Tibial artery (tissue), 4 donors: ENCODE measurements at places on chromosomes 4 and X.

DNA sequence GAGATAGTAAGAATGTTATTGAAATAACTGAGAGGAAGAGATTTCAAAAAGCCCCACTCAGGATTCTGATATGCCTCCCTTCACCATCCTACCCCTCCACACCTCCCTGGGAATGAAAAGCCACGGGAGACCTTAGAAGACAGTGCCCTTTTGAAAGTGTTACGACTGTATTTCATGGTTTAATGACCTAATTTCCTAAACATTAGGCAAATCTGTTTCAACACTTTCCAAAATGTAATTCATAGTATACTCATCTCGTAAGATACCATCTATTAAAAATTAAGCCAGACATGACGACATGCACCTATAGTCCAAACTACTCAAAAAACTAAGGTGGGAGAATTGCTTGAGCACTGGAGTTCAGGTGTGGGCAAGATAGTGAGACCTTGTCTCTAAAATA is 106.3 kb downstream of the HNRNPD start:
- no peak for DNase-seq

GRCh38 chr4:107068116-107068515 is 32.0 kb upstream of the DKK2 start:
- no peak for DNase-seq

- no peak for DNase-seq
Measured at GRCh38 chrX:133440797-133441163, 25.5 kb upstream of the GPC4 start.

DNA sequence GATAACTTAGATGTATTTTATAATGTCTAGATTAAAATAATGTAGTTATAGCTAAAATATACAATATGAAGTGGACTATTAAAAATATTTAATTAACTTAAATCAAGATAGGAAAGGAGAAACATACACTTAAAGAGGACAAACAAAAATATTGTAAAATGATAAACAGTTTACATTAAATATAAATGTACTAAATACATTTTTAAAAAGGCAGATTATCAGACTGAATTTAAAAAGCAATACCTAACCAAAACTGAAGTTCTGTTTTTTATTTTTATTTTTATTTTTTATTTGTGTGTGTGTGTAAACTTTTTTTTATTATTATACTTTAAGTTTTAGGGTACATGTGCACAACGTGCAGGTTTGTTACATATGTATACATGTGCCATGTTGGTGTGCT is 811.6 kb upstream of the INTU start:
- DNase-seq = no peak

DNA sequence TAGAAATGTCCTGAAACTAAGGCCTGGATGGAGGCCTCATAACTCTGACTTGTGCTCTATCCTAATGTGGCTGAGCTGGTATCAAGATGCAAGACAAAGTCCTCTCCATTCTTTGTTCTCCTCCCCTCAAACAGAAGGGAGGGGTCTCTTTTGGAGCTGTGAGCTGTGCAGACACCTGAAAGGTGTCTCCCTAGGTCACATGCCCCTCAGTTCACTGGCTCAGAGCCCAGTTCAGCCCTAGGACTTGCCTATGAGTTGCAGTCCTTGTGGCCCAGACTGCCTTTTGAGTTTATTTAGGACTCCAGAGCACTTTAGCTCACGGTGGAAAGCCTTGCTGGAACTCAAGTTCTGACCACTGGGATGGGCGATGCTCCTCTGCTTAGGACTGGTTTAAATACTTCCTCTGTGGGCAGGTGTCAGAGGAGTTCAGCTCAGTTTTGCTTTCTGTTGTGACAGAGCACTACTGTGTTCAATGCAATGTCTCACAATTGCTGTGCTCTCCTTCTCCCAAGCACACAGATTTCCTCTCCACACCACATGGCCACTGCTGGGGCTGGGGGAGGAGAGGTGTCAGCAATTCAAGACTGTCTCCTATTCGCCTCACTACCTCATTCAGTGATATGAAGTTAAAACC is 84.8 kb upstream of the ZNF827 start:
- no peak for DNase-seq

DNA sequence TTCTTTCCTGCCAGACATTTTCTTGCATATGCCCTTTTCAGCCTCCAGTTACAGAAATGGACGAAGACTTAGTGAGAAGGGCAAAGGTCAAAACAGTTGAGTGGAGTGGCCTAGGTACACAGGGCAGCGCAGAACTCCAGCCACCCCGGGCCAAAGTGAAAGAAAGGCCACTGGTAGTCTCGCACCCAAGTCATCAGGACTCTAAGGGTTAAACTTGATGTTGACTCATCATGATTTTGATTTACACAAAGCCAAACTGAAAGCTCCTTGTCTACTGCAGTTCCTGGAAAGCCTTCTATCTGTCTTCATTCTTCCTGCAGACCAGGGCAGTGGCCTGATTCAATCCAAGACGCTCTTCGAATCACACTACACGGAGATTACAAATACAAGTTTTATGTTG is 2.6 kb upstream of the IL13RA1 start:
- no peak for DNase-seq

DNA sequence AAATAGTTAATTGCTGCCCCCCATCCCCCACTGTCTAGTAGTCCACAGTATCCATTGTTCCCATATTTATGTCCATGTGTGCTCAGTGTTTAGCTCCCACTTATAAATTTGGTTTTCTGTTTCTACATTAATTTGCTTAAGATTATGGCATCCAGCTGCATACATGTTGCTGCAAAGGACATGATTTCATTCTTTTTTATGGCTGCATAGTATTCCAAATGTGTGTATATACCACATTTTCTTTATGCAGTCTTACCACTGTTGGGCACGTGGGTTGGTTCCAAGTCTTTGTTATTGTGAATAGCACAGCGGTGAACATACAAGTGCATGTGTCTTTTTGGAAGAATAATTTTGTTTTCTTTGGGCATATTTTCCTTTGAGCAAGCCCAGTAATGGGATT is 113.0 kb upstream of the LNX1 start:
- no peak for DNase-seq

GRCh38 chr4:16124232-16124631 is 40.4 kb upstream of the PROM1 start:
- DNase-seq = no peak

GRCh38 chr4:70705183-70706043 is 16.4 kb upstream of the RUFY3 start:
- peak; percentile 83 for DNase-seq

DNA sequence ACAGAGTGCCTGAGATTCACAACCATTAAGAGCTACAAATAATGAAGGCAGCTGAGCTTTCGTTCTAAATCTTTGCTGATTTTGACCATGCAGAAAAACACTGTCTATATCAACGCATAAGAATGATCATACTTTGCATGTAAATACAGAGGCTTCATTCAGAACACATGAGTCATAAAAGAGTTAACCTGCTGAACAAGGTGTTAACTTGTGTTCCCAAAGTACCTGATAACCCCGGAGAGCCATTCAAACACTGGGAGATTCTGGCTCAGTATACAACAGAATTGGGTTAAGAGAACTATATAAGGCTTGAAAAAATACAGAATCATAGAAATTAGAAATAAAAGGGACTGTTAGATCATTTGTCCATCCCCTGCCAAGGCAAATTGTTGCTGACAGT is 964.3 kb upstream of the TENM3 start:
- no peak for DNase-seq

GRCh38 chr4:5465956-5466355 is 242.4 kb downstream of the EVC2 start:
- no peak for DNase-seq

GRCh38 chr4:37588150-37588549 is 98.0 kb downstream of the RELL1 start:
- no peak for DNase-seq

DNA sequence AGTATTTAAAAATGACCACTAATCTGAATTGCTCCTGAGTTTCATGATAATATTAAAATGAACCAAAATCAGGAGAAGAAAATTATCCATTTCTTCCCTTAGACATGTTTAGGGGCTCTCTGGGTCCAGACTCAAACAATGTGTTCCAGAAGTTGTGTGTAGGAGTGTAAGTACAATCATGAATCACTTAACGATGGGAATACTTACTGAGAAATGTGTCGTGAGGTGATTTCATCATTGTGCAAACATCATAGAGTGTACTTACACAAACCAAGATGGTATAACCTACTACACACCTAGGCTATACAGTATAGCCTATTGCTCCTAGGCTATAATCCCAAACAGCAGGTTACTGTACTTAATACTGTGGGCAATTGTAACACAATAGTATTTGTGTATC is 74.8 kb downstream of the STPG2 start:
- DNase-seq = no peak

- DNase-seq = no peak
Measured at GRCh38 chr4:175874306-175874705, 62.2 kb upstream of the GPM6A start.

- DNase-seq = no peak
Measured at GRCh38 chr4:6313216-6313615, 43.6 kb downstream of the WFS1 start.

- DNase-seq = no peak
Measured at GRCh38 chr4:57168982-57169381, 58.8 kb upstream of the IGFBP7 start.

DNA sequence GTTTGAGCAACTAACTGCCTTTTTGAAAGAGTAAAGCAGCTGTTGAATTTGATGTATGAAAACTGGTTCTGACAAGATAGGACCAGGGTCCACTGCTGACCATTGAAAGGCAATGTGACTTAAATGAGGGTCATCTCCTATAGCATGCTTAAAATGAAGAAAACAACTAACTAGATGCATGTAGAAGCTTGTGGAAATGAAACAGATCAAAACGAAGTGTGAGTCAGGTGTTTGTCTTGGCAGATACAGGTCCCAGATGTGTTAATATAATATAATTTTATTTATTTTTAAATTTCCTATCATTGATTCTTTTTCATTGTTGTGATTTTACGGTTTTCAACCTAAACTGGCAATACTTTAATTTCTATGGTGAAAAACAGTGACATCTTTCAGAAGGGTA is 83.6 kb downstream of the ATOH1 start:
- no peak for DNase-seq

DNA sequence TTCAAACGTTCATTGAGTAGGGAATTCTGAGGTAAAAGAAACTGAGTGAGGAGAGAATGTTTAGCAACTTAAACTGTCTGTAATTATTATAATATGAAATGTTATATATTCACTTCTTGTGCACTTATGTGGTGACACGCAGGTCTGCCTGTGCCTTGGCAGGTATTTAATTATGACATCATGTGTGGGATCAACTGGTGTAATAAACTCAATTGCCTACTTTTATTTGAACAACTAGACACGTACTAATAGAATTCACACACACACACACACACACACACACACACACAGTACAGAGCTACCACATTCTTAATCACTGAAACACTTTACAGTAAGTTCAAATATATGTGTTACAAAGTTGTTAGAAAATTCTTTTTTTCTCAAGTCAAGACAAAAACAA is 20.7 kb upstream of the SLC25A31 start:
- DNase-seq = no peak

DNA sequence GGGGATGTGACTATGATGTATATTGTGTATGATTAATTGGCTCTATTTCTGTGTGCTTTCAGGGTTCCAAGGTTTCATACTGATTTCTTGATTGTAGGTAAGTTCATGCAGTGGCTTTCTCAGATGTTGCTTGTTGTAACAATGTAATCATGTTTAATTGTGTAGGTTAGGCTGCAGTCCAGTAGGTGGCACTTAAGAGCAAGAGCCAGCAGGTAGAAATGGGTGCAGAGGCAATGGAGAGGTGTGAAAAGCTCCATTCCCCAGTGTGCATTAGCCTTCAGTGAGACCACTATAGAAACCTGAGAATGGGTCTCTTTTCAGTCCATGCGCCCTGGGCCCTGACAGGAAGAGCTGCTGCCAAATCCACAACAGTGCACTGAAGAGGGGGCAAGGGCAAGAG is 28.2 kb downstream of the DCAF12L2 start:
- DNase-seq = no peak

DNA sequence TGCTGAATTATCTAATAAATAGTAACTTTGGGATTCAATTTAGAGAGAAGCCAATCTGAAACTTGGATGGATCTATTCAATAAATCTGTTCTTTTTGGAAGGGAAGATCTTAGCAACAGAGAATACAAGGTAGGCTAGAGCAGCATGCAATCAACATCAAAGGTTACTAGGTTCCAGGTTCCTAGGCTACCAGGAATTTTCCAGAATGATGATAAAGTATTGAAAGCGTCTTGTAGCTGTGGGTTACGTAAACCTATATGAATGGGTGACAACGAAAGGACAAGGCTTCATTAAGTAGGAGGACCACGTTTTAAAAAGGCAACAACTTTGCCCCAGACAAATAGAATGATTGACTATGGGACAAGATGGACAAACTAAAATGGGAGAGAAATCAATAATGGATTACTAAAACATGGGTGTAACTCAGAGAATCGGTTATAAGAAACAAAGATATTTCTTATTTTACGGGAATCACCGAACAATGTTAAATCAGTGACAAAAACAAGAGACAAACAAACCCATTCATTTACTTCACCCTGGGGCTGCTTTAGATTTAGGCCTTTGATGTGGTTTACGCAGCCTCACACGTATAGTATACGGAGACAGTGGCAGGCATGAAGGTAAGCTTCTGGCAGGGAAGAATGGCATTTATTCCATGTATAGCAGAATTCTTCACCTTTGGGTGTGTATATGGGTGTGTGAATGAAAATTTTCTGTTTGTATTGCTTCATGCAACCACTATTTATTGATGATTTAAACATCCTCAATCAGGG is 732.6 kb upstream of the PABPC4L start:
- no peak for DNase-seq

DNA sequence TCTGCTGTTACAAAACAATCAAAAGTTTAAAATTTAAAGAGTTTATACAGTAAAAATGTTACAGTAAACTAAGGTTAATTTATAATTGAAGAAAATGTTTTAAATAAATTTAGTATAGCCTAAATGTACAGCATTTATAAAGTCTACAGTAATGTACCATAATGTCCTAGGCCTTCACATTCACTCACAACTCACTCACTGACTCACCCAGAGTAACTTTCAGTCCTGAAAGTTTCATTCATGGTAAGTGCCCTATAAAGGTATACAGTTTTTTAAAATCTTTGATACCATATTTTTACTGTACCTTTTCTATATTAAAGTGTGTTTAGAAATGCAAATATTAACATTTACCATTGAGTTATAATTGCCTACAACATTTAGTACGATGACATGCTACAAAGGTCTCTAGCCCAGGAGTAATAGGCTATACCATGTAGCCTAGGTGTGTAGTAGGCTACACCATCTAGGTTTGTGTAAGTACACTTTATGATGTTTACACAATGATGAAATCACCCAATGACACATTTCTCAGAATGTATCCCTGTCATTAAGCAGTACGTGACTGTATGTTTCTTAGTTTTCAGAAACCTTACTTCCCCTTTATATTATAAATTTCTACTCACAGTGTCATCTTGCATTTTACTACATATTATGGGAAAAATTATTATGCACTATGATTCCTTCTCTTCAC is 320.8 kb downstream of the ADAM29 start:
- DNase-seq = no peak

DNA sequence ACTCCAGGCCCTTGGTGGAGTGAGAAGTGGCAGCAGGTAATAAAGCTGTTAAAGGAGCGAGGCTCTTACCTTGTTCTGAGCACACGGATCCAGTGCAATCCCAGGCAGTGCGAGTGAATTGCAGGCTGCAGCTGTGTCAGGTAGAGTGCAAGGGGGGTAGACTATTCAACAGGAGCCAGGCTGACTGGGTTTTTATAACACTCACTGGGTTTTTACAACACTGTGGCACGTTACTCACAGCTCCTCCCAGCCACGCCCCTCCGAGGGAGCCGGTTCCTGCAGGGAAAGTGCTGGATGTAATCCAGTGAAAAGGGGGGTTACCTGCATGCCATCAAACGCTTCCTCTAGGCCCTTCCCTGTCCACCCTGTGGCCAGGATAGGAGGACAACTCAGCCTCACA is 358 bp downstream of the FGFBP1 start:
- no peak for DNase-seq
